Fibroblast of villous mesenchyme (primary cell): ENCODE measurements at places on chromosomes 13 and 19. TPM values are rescaled to one million over a fixed set of nuclear protein-coding genes. Genes with fewer than 3 reads are reported as not detected.

The WDR88 gene
- total RNA-seq, result not detected in 2 replicates

DNA sequence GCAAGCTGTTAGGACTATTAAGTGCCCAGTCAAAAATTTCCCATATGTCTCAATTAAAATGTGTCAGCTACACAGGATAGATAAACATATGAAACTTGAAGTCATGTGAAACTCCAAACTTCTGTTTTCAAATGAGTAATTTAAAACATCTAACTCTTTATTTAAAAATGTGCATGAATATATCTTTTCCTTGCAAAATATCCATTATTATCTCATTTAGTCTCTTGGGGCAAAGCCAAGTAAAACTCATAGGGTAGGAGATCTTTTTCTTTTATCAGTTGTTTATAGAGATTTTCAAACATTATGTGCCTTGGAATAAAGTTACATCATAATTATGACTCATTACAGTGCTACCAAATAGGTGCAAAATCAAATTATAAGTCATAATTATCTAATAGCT, 2020.1 kb upstream of the PRR20A start:
- DNase-seq, result no peak

The MBD3L3 gene
- not detected in 2 replicates for total RNA-seq

The RFXAP gene
- total RNA-seq, result 2.6 TPM in 2 replicates

DNA sequence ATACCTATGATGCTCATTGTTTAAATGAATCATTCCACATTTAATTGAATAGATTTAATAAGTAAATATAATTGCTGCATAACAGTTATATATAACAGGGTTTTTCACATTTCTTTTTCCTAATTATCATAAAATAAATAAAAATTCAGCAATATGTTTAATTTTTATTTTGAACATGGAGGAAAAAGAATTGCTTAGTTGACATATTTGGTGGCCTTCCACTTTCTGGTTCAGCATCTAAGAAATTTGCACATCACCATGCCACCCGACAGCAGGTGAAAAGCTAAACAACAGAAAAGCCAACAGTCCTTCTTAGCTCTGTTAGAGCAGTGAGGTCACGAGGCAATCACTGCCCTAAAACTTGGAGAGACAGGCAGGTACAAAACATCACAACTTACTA, 790.2 kb downstream of the GPC5 start:
- no peak for DNase-seq

GRCh38 chr13:51584731-51585672, 740 bp downstream of the WDFY2 start:
- DNase-seq, result peak; percentile 48
